ENCODE measurements at places on chromosomes 1 and 21. TPM values are rescaled to one million over a fixed set of nuclear protein-coding genes. Genes with fewer than 3 reads are reported as not detected.

GRCh38 chr1:54294887-54295286 is 94.9 kb downstream of the MRPL37 start:
- no peaks in the 10 kb centered on the region for H3K27me3 ChIP-seq
- H3K27ac ChIP-seq, result no peak overlapping the region
- no peaks in the 10 kb centered on the region for H3K36me3 ChIP-seq
- H3K4me1 ChIP-seq, result peaks cover 57% of the 10 kb centered on the region
- H3K4me3 ChIP-seq, result no peak overlapping the region

DNA sequence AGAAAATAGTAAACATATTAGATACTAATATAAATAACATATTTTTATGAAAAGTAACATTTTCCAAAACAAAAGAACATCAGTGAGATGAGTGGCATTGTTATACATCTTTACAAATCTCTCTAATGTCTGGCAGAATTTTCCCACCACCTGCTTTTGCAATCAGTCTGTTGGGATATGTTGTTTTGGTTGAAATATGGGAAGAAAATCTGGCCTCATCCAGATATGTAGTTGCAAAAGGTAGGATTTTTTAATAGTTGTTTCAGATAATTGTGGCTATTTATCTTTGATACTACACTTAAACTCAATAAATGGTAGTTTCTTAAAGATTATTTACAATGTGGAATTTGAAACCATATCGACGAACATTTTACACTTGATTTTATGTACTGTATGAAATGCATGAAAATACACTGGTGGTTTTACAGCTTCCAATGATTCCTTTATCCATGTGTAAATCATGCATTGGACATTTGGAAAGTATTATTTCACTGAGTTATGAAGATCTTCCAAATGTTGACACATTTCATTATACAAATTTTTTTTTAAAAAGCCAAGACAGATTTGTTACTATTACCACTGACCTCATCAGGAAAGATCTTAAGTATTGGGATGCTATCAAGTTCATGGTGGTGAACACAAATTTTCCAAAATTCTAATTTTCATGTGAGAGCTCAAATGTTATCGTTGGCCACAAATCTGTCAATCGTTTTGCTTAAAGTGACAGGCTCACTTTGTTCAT is 74.1 kb upstream of the CD34 start:
- no peak for DNase-seq
- no peaks in the 10 kb centered on the region for H3K4me1 ChIP-seq
- no peaks in the 10 kb centered on the region for H3K36me3 ChIP-seq

DNA sequence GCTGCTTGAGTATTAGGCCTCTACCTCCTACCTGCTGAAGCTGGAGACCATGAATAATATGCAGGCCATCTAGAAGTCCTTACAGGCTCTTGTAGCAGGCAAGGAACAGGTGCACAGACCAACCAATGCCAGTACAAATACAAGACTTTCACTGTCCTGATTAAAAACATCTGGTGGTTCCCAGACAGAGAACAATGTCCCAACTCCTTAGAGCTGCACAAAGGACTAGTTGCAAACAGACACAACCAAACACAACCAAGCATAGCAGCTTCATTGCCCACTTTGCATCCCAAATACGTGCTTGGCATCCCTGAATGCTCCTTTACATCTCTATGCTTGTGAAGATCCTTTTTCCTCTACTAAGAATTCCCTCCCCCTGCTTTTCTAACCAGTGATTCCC is 98.1 kb upstream of the CXADR start:
- H3K27me3 ChIP-seq, result peaks cover 10% of the 10 kb centered on the region
- no peaks in the 10 kb centered on the region for H3K36me3 ChIP-seq
- H3K4me3 ChIP-seq, result no peak overlapping the region
- H3K27ac ChIP-seq, result no peak overlapping the region
- H3K4me1 ChIP-seq, result no peaks in the 10 kb centered on the region

GRCh38 chr1:202568826-202569225 is 141.4 kb downstream of the SYT2 start:
- no peak for DNase-seq
- peaks cover 11% of the 10 kb centered on the region for H3K4me1 ChIP-seq
- no peaks in the 10 kb centered on the region for H3K27me3 ChIP-seq
- H3K36me3 ChIP-seq, result no peaks in the 10 kb centered on the region
- H3K27ac ChIP-seq, result no peak overlapping the region

DNA sequence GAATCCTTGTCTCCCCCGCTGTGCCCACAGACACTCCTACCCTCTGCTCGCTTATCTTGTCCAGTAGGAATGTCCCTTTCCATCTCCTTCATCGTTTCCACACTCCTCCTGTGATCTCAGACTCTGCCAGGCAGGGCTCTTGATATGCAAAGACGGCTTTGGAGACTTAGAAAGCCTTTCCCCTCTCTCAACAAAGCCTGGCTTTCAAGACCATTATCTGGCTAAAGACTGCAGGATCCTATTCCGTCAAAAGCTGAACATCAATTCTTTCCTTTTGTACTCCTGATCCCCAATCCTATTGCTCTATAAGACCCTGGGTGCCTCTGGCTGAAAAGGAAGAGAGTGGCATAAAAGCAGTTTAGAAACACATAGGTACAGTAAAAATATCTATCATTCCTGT is 63.9 kb downstream of the SDC3 start:
- H3K27ac ChIP-seq, result no peak overlapping the region
- H3K27me3 ChIP-seq, result peaks cover 75% of the 10 kb centered on the region
- no peak overlapping the region for H3K4me3 ChIP-seq
- DNase-seq, result no peak
- H3K36me3 ChIP-seq, result no peaks in the 10 kb centered on the region

DNA sequence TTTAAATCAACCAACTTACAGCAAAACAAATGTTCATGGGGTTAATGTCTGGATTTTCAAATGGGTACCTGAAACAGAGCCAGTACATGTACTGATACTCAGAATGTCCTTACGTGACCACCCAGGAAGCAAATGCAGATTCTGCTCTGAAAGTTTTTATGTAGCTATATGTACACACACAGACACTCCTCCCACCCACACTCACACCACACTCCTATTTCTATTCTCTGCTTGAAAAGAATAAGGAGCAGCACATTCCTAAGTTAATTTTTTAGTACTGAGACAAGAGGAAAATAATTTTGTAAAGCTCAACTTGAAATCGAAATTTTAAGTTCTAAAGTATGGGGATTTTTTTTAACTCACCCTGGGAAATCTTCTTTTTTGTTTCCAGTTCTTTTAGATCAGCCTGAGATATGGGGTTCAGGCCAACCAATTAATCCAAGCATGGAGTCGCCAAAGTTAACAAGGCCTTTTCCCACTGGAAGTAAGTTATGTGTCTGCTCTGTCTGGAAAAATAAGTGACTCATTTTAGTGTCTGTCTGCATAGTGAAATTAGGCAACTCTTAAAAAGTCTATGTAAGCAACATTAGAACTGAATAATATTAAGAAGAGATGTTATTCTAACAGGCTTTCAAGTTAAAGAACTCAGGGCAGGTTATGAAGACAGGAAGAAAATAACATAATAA is 75.5 kb upstream of the DYNLT5 start:
- H3K27me3 ChIP-seq, result no peaks in the 10 kb centered on the region
- no peak for DNase-seq
- no peaks in the 10 kb centered on the region for H3K4me1 ChIP-seq
- no peaks in the 10 kb centered on the region for H3K36me3 ChIP-seq
- no peak overlapping the region for H3K4me3 ChIP-seq

DNA sequence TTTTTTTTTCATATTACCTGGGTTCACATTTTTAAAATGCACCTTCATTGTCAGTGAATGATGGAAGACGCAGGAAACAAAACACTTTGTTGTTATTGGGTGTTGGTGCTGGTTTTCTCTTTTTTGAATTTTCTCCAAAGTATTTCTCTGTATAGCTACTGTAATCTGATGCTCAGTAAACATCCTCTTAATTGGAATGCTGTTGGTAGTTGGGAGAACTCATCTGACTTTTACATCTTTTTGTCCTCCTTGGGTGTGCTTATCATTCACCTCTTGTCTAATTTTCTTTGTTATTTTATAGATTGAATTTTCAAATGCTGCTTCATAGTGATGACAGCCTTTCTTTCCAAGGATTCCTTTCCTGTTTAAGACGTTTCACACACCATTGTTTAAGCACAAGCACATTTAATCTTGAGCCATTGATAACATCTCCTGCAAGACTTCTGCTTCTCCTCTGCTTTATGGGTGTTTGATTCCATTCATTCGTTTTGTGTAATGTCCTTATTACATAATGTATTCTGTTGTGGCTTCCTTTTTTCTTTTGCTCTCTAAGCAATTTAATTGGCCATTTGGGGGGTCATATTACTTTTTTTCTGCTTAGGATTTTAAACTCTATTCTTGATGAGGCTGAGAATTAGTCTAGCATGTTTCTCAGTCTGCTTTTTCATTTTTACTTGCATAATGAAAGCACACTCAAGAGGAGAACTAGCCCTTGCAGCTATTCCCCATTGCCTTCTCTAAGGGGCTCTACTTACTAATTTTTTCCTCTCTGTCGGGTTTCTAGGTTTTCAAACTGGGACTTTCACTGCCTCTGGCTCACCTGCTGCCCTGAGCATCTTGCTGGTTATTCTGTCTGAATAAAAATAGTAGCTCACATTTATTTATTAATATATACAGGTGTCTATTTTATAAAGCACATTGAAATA is 42.0 kb upstream of the CD34 start:
- H3K27me3 ChIP-seq, result peaks cover 28% of the 10 kb centered on the region
- H3K36me3 ChIP-seq, result no peaks in the 10 kb centered on the region
- DNase-seq, result no peak
- no peak overlapping the region for H3K4me3 ChIP-seq

DNA sequence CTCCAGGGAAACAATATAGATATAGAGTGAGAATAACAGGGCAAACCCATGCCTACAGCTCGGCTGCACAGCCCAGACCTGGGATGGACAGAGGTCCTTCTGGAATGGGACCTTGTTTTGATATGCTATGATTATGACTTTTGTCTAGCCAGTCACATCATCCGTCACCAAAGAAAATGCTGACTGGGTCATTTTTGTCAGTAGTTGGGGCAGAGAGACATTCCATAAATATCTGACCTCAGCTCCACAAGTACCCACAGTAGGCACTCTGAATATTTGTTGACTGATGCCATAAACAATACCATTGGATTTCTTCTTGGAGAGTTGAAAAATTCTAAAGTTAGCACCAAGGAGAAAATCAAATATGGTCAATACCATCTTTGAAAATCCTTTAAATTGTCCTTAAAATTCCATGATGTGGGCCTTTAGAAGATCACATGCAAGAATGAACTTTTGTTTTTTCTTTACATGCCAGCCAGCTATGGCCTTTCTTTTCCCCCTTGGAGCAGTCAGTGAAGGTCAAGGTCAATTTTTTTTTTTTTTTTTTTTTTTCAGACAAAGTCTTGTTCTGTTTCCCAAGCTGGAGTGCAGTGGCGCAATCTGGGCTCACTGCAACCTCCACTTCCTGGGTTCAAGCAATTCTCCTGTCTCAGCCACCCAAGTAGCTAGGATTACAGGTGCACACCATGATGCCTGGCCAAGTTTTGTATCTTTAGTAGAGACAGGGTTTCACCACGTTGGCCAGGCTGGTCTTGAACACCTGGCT is 7.3 kb downstream of the TMCO4 start:
- H3K36me3 ChIP-seq, result peaks cover 12% of the 10 kb centered on the region
- H3K27me3 ChIP-seq, result no peaks in the 10 kb centered on the region
- no peak overlapping the region for H3K27ac ChIP-seq
- DNase-seq, result no peak
- H3K4me1 ChIP-seq, result peaks cover 17% of the 10 kb centered on the region
- no peak overlapping the region for H3K4me3 ChIP-seq

DNA sequence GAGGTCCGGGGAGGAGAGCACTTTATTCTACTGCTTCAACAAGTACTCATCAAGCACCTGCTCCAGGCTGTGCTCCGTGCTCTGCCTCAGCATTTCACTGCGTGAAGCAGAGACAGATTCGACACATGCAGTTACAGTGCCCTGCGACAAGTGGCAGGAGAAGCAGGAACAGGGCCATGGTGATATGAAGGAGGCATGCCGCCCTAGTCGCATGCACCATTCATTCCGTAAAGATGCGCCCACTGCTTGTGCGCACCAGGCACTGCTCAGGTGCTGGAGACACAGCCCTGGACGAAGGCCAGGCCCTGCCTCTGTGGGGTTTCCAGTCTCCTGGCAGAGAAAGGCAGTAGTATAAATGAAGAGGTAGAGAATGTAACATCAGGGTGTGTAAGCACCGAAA is 206.6 kb downstream of the HIVEP3 start:
- H3K4me1 ChIP-seq, result peaks cover 29% of the 10 kb centered on the region
- H3K36me3 ChIP-seq, result no peaks in the 10 kb centered on the region
- no peak for DNase-seq
- no peaks in the 10 kb centered on the region for H3K27me3 ChIP-seq
- no peak overlapping the region for H3K27ac ChIP-seq
- no peak overlapping the region for H3K4me3 ChIP-seq

DNA sequence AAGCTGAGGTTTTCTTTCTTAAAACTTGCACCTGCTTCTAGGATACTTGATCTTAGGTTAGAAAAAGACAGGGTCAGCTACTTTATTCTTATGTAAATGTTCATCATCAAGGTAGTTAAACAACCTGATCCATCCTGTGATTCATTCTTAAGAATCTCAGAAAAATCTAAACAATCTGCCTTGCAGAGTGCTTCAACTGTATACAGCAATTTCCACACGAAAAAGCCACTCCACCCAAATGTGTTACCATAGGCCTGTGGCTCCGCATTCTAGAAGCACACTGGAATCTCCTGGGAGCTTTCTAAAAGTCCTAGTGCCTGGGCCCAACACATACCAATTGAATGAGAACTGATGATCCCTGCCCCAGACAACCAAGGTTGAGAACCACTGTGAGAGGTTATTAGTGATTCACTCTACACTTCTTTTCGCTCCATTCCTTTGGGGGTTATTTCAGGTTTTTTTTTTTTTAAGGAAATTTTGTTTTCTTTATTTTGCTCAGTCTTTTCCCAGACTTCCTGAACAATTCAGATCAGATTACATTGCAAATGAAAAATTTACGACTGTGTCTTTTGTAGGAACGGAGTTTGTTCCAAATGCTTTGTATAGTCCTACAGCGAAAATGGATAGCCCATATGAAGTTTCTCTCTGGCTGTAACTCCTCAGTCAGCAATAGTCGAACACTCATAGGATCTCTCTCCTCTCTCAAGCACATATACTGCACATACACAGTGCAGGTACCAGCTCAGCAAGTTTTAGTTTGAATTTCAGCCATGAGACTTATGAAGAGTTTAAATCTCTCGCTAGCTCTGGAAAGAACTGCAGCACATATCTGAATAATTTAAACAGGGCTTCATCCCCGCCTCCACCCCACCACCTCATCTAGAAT is 16.1 kb downstream of the SMYD2 start:
- H3K4me3 ChIP-seq, result no peak overlapping the region
- H3K27ac ChIP-seq, result no peak overlapping the region
- H3K27me3 ChIP-seq, result no peaks in the 10 kb centered on the region
- H3K36me3 ChIP-seq, result no peaks in the 10 kb centered on the region
- DNase-seq, result no peak

The TLCD4 gene
- 0.21 TPM for total RNA-seq

The DDR2 gene
- 0.17 TPM for total RNA-seq

The SLC1A7 gene
- total RNA-seq, result not detected

The IL12RB2 gene
- 128 TPM for total RNA-seq

The CLEC20A gene
- total RNA-seq, result not detected

The CCDC185 gene
- total RNA-seq, result not detected

The CIART gene
- total RNA-seq, result 2.4 TPM

The PCSK9 gene
- total RNA-seq, result not detected

All from activated T-cell treated with anti-CD3 and anti-CD28 coated beads, Interleukin-2, amount 50 U/mL, for 72 hours (primary cell).